ENCODE measurements at places on chromosomes 1 and 21.

DNA sequence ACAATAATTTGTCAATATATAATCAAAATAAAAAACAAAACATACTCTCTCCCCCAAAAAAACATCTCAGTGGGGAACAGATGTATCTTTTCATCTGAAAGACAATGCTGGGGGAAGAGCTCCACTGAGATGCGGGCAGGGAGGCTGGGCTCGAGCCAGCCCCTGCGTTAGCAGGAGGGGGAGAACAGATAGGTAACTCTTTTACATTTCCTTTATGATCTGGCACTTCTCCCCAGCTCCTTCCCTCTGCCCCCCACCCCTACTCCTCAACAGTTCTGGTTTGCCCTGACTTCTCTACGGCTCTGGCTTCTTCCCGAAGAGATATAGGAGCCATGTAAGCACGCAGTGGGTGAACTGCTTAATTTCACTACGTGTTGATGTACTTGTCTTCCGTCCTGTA is 12.4 kb downstream of the LEPR start:
- DNase-seq = no peak

DNA sequence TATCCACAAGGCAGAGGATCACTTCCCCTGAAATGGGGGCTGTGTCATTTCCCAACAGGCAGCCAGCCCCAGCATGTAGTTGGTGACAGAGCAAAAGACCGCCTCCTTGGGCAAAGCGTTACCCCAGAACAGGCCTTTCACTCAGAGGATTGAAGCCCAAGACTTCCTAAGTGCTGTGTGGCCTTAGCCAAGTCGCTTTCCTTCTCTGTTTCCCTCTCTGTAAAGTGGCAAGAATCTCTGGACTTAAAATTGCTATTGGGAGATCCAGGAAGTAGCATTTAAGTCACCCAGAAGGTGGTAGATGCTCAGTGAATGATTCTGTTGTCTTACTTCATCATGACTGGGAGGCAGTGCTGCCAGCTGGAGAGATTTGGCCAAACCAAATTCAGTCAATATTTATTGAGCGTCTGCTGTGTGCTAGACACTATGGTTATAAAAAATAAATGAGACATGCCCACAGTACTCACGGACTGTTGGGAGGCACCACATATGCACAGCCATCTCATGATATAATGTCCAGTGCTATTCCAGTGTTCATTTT is 35.3 kb downstream of the NIPAL3 start:
- no peak for DNase-seq

DNA sequence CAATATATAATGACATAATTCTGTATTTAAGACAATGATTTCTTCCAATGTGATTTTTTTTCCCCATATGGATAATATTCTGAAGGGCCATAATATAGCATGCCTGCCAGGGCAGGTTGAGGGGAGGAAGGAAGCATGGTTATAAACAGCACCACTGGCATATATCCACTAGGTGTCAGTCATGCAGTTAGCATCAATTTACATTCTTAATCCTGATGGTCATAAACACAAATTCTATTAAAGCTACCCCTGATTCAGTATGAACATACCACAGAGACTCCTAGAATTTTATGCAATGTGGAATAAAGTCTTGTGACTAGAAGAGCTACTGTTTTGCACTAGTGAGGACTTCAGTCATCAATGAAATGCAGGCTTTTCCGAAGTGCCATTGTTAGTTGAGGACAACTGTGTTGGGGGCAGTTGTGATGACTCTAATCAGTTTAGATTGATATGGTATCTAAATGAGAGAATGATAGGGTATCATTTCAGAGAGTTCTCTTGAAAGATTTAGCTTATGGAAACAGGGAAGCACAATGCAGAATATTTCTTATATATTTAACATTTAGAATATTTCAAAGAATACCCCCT is 342.7 kb upstream of the NR5A2 start:
- DNase-seq = peak; percentile 62

GRCh38 chr1:109775398-109775797 is 11.7 kb upstream of the EPS8L3 start:
- no peak for DNase-seq

DNA sequence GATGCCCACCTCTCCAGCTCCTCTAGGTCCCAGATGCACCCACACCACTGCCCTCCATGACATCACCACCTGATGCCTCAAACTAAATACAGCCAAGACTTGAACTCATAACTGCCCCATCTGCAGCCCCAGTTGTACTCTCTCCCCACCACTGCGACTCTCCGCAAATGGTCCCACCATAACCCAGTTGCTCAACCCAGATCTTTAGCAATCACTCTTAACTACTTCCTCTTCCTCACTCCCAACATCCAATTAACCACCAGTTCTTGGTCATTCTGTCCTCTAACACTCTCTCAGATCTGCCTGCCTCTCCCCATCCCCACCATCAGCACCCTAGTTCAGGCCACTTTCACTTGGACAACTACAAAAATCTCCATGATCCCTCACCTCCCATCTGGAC is 36.8 kb upstream of the PLA2G2C start:
- DNase-seq = no peak

DNA sequence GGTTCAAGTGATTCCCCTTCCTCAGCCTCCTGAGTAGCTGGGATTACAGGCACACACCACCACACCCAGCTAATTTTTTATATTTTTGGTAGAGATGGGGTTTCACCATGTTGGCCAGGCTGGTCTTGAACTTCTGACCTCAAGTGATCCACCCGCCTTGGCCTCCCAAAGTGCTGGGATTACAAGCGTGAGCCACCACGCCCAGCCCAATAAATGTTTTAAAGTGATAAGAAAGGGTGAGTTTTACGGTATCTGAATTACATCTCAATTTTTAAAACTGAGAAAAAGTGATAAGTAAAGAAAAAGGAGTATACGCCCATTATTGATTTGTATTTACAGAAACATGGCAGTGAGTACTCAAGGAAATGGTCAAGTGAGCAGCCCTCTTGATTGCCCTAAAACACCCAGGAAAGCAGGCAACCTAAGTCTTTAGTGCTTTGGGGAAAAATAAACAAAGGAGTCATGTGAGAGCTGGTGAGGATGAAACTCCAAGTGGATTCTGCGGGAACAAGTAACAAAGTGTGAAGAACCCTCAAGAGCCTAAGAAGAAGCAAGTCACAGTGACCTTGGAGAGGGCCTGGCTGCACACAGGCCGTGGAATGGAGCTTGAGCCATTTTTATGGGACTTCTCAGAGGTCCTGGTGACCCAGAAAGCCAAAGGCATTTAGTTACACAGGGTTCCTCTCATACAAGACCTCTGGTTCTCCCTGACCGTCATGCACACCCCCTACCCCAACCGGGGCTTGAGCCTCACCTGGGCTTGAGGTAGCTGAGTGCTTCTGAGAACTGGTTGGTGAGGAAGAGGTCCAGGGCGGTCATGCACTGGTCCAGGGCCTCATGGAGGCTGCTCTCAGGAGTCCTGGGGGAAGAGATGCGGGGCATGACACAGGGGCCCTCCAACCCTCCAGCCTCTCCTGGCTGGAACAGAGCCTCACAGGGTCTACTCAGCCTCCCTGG is 9.1 kb downstream of the TTC39A start:
- no peak for DNase-seq

GRCh38 chr1:84721152-84721551 is 30.9 kb upstream of the SSX2IP start:
- DNase-seq = peak; percentile 61

DNA sequence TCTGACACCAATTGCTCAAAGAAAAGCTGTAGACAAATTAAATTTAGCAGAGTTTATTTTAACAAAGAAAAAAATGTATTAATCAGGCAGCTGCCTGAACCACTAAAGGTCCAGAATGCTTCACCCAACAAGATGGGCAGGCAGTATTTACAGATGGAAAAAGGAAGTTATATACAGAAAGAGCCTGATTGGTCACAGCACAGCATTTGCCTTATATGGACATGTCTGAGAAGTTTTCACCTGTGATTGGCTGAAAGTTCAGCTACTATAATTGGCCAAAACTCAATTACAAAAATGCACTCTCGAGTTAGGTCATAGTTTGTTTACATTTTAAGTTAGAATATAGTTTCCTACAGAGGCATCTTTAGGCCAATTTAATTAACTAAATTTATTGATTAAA is 15.1 kb upstream of the FMO1 start:
- DNase-seq = no peak

DNA sequence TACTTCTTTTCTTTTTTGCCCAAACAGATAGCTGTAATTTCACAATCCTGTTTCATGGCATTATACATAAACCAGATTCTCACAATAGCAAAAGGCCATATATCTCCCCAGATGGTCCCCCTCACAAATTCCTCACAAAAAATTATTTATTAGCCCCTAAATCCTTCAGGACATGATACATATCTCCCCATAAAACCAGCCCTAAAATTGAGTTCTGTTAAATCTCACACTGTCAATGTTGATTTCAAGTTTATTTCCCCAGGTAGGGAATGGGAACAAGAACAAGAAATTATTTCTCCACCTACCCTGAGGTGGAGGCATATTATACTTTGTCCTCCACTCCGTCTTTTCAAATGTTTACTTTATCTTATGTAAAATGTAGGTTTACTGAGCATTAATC is 163.4 kb upstream of the CHRM3 start:
- DNase-seq = no peak

GRCh38 chr1:116855773-116856201 is 53.9 kb upstream of the PTGFRN start:
- DNase-seq = peak; percentile 71

GRCh38 chr1:66999640-67000400 is 54.1 kb downstream of the SLC35D1 start:
- peak; percentile 49 for DNase-seq

GRCh38 chr1:172004671-172005070 is 163.4 kb downstream of the DNM3 start:
- DNase-seq = no peak

DNA sequence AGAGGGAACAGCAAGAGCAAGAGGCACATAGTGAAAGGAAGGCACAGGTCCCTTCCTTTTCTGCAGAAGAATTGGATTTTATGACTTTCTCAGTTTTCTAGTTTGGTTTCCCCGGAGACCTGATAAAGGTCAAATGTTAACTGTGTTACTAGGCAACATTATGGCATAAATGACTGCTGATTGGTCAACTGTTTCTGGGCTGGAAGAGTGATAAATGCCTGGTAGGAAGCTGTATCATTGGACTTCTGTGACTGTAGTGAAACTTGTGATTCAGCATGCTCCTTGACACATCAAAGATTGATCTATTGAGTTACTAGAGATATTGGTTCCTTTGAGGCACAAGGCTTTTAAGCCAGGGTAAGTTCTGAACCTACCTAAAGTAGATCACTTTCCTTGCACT is 55.7 kb downstream of the LRRC8C start:
- DNase-seq = no peak

GRCh38 chr1:11721311-11721710 is 14.6 kb upstream of the AGTRAP start:
- no peak for DNase-seq

DNA sequence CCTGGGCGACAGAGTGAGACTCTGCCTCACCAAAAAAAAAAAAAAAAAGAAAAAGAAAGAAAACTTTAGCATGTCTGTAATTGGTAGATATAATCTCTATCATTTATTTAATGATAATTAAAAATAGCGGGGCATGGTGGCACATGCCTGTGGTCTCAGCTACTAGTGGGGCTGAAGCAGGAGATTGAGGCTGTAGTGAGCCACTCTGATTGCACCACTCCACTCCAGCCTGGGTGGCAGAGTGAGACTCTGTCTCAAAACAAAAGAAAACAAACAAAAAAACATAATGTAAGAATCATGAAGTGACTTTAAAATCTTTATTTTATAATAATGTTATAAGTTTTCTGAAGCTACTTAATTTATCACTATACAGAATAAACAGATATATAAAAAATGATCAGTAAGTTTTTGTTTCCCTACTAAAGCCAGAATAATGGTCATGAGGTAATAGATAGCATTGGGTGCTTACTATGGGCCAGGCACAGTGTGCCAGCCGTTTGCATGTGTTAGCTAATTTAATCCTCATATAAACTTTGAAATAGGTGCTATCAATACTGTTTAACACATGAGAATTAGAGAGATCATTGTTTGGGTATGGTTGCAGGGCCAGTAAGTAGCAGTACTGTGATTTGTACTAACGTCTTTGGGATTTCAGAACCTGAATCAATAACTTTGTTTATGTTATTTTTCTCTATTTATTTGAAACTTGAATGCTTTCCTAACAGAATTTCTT is 23.8 kb downstream of the CLIC4 start:
- no peak for DNase-seq

GRCh38 chr1:30597711-30598110 is 125.7 kb downstream of the MATN1 start:
- DNase-seq = no peak

- DNase-seq = no peak
These were observed 12.3 kb downstream of the KCNA2 start for GRCh38 chr1:110593902-110594301.

DNA sequence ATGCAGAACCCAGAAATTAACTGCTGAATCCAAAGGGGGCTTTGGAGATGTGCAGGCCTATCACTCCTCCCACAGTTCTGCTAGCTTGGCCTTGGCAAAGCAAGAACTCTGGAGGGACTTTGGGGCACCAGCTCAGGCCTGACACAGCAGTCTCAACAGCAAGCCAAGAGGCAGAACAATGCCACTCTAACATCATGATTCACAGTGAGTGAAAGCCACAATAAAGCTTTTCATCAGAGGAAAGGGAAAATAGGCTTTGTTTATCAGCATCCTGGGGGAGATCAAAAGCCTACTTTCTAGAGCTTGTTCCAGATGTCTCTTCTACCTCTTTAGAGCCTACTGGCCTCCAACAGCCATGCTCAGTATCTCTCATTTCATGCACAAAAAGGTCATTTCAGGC is 283.4 kb downstream of the KCNH1 start:
- DNase-seq = no peak

DNA sequence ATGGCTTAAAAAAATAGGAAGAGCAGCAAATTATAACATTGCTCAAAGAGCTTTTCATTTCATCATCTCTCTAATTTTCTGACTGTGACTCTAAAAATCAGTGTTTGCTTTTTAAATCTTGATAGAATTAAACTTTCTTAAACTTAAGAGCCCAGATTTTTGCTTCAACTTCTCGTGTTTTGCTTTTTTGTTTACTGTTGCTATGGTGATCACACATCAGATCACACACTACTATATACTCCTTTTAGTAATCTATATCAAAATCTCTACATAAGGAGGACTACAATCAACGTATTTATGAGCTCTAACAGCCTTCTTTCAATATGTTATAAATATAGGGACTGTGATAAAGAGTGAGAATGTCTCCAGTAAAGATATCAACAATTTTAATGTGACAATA is 537.3 kb downstream of the KCNT2 start:
- DNase-seq = no peak

- DNase-seq = no peak
These were observed 8.2 kb downstream of the SLC19A1 start for GRCh38 chr21:45533846-45534635.

GRCh38 chr1:32725615-32725982 is 23.0 kb upstream of the SYNC start:
- DNase-seq = no peak

- no peak for DNase-seq
These were observed 8.1 kb downstream of the KAZN start for GRCh38 chr1:14606632-14607031.

- no peak for DNase-seq
These were observed 95.0 kb downstream of the BEND5 start for GRCh38 chr1:48681476-48682305.

DNA sequence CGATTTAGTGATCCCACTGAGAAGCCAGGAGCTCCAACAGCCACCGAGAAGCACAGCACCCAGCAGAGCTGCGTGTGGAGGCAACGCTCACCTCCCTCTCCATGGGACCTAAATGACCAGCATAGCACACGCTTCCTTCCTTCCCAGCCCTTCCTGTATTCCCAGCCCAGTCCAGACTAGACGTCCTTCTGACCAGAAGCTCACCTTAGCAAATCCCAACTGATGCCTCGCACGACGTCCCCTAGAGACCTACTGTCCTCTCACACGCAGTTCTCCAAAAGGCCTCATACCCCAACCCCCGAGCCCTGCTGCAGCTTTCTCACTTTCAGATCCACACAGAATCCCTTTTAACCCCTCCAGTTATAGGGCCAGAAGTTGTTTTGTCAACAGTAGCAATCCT is 132.4 kb downstream of the SLC45A1 start:
- no peak for DNase-seq
